ENCODE measurements at places on chromosomes 7 and 10.
A peak's percentile ranks its signal among the peaks of the same experiment; 100 is the strongest.

GRCh38 chr7:41570766-41571165 is 132.1 kb downstream of the INHBA start:
- DNase-seq: no peak

DNA sequence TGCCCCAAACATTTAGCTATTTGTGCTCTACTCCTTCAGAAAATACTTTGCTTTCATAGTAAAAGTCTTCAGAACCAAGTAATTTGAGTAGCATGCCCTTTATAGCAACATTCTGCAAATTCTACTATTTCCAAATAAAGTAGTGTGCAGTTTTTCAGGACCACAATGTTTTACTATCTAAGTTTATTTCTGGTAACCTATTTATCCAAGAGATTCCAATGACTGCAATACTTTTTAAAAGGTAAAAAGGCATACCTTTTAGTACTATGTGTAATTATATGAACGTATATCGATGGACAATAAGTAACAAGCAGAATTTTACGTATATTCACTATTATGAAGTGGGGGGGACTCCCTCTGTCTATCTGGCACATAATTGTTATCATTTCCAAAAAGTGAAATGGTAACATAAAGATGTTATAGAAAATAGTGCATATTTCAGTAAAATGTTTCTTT is 6.9 kb upstream of the CAV2 start:
- DNase-seq: no peak

- no peak for DNase-seq
These were observed 7.7 kb downstream of the DDX56 start for GRCh38 chr7:44565795-44566559.

DNA sequence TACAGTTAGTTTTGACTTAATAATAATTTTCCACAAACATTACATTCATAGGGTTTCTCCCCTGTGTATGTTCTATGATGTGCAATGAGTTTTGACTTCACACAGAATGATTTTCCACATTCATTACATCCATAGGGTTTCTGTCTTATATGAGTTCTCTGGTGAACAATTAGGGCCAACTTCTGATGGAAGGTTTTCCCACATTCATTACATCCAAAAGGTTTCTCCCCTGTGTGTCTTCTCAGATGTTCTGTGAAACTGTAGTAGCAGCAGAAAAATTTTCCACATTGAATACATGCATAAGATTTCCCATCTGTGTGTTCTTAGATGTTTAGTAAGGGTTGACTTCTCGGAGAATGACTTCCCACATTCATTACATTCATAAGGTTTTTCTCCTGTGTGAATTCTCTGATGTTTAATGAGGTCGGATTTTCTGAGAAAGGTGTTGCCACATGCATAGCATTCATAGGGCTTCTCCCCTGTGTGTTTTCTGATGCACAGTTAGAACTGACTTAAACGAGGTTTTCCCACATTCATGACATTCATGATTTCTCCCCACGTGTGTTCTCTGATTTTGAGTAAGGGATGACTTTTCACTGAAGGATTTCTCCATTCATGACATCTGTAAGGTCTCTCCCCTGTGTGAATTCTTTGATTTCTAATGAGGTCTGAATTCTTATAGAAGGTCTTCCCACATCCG is 118.5 kb downstream of the ZNF33B start:
- DNase-seq: no peak

- DNase-seq: no peak
These were observed 55.9 kb upstream of the PAPSS2 start for GRCh38 chr10:87603769-87604168.

DNA sequence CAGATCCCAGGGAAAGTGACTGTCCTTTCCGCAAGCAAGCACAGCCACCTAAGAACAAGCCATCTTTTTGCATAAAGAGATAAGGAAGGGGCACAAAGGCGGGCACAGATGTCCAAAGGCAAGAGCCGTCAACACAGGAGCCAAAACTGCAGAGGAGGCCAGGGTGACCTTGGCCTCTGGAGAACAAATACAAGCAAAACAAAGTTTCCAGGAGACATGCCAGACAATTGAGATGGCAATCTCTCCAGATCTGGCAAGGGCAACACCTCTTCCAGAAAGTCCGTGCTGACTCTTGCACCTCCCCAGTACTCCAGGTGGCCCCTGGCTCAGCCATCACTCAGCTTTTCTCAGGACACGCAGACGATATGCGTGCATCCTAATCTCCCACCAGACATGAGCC is 58.2 kb downstream of the TEX36 start:
- DNase-seq: no peak

- peak; percentile 36 for DNase-seq
These were observed 1.9 kb downstream of the COBL start for GRCh38 chr7:51314726-51315125.

DNA sequence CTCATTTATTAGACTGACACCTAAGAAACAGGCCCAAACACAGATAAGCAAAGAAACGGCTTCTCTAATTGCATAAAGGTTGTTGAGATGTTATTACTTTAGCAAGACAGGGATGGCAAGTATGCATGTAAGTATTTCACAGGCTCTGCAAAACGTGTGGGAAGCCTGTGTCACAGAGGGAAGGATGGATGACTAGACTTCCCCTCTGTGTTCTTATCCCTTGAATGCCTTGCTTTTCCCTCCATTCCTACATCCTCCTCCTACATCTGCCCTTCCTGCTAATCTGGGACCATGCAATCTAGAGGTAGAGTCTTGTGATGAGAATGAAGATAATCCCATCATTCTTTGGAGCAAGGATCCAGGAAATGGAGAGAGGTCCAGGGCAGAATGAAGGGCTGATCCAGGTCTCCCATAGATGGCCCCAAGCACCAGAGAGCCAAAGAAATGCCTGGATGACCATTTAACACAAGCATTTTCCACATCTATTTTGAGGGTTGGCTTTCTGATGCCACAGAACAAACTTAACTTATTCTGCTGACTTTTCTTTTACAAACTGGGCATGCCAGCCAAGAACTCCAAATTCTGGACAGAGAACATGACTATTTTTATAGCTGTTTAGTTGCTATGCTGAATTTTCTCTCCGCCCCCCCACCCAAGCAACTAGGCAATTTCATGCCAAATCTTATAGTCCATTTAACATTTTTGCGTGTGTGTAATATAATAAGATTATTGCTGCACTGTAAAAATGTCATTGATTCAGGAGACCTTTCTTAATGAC is 48.1 kb downstream of the NRP1 start:
- DNase-seq: no peak

DNA sequence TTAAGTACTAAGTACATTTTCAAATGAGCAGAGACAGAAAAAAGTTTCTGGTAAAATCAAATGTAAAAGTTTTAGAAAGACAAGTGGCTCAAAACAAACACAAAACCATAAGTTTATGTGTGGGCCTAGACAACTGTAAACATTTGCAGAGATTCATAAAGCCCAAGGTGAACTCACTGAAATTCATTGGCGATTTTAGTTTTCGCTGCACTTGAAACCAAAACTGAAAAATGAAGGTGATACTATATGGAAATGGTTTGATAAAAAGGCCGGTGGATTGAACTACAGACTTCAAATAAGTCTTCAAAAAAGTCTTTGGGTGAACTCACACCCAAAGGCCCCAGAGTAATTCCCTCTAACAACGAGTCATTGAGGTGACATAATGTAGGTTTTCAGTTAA is 1184.9 kb upstream of the C7orf33 start:
- no peak for DNase-seq

GRCh38 chr7:24619978-24620377 is 46.7 kb downstream of the PALS2 start:
- no peak for DNase-seq

GRCh38 chr7:29044554-29044953 is 86.4 kb upstream of the TRIL start:
- no peak for DNase-seq

DNA sequence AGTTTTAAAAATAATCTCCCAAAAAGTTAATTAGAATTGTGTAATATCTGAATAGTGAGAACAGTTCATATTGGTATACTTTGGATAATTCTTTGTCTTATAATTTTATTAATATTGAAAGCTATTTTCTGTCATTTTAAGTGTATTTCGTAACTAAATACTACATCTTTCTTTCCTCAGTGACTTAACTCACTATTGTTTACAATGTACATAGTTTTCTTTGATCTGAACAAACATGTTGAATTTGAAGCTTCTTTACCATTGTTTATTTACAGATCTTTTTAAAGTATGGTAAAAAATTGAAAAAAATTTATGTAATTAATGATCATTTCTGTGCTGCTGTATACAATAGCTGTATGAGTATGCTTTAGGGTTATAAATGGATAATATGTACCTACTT is 5.1 kb downstream of the PDCD4 start:
- no peak for DNase-seq

DNA sequence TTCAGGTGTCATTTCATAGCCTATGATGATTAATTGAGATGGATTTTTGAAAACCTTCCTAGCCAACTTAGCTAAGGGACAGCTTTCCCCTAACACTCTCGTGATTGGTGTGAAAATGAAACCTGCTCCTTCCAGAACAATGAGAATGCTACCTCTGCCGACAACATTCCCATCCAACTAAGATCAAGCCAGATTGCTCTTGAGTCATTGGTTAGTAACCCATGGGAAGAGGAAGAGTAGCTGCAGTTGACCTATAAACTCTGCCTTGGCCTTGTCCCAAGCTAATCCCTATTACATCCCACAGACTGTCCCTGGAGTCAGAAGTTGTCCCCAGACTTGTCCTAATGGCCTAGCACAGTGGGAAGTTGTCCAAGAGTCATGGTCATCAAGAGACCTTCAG is 80.5 kb upstream of the SVIL start:
- DNase-seq: no peak

- DNase-seq: peak; percentile 91
These were observed 28.7 kb downstream of the PDZD8 start for GRCh38 chr10:117346574-117346973.
